Thyroid gland (tissue), 4 donors: ENCODE measurements at places on chromosomes 4 and X.

DNA sequence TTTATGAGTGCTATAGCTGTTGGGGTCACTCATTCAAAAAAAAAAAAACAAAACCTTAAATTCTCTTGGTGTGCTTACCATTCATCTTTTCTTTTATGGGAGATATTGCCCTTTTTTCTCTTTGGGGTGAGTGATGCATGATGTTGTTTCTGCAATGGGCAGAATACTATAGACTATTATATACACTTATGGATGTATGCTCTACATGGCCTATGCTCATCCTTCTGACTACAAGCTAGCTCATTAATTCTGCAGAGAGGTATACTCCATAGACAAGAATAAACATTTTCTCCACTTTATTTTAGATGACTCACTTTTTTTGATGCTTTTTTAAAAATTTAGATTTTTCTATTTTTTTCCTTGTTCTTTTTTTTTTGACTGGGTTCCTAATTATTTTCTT lies 160.3 kb upstream of the ANK2 start:
- no peak for DNase-seq

GRCh38 chr4:112127048-112127637 lies 18.1 kb upstream of the FAM241A start:
- no peak for DNase-seq

DNA sequence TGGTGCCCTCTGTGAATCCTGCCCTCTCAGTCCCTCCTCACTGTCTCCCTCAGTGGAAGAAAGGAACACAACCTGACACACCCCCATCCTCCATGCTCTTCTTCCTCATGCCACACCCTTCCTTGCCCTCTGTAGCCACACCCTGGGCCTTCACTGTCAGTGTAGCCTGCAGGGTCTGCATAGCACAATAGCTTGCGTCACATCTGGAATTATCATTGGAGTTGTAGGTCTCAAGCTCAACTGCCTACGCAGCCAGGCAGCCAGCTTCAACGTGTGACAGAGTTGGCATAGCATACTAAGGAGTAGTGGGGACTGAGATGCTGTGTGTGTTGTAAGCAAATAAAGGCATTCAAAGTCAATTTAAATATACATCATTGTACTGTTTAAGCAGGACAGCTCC lies 113.5 kb upstream of the SCML1 start:
- no peak for DNase-seq

DNA sequence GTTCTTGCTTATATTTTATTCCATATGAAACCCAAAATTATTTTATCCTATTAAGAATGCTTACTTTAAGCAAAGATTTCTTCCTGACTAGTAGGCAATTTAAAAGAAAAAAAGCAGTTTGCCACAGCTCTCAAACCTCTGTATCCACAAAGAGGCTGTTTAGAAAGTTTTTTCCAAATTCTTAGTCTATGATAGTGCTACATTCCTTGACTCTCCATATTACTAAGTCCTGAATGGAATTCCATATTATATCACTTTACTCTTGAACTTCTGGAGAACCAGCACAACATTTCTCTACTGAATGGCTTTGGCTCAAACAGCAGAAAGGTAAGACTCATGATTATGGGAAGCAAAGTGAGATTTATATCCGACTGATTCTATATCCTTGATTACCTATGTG lies 8.3 kb downstream of the SLC10A6 start:
- DNase-seq, result no peak

- no peak for DNase-seq
Measured at GRCh38 chr4:46886711-46887110, 22.3 kb downstream of the COX7B2 start.

DNA sequence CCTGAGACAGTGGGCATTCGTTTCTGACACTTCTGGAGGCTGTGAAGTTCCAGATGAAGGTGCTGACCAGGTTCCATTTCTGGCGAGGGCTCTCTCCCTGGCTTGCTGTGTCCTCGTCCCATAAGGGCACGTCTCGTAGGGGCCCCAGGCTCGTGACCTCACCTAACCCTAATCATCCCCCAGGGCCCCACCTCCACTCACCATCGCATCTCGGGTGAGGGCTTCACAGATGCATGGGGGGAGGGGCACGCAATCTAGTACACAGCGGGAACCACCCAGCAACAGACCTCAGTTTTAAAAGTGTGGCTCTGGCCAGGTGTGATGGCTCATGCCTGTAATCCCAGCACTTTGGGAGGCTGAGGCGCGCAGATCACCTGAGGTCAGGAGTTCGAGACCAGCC lies 22.1 kb downstream of the PDE6B start:
- no peak for DNase-seq
